ENCODE measurements at places on chromosomes 6 and 20.

GRCh38 chr20:14672066-14672465 is 334.7 kb upstream of the FLRT3 start:
- DNase-seq: no peak

DNA sequence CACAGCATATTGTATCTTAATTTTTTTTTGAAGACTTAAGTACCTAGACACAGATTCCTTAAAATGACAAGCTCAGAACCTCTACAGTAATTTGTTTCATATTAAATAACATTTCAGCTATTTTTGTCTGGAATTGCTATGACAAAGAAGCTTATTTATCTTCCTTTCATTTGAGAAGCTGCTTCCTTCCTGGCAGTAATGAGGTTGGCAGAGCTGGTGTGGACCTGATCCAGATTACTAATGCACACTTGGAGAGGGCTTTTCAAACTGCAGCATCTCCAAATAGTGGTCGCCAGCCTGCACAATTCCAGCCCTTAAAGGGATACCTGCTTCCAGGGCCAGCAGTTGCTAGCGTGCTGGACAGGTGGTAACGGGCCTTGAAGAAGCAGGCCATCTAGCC is 12.1 kb downstream of the PTCHD4 start:
- no peak for DNase-seq

- DNase-seq: no peak
Observed at GRCh38 chr6:66900133-66901083, 1193.4 kb upstream of the EYS start.

- no peak for DNase-seq
Observed at GRCh38 chr6:118218156-118218555, 311.1 kb downstream of the SLC35F1 start.

DNA sequence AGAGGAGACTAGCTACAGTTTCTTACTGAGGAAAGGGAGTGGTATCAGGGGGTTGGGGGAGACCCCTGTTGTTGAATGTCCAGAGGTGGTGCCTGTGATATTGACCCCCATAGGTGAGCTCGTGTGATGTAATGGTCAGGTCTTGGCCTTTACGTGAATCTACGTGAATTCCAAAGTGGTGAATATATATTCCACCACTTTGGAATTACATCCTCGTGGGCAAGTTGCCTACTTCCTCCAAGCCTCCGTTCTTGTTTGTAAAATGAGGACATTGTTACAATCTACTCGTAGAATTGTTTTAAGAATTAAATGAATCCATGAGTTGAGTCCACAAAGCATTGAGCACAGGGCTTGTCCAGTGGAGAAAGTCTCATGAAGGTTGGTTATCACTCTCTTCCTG is 47.3 kb downstream of the TSHZ2 start:
- DNase-seq: no peak
